Activated CD8-positive, alpha-beta memory T cell treated with anti-CD3 and anti-CD28 coated beads, Interleukin-2, amount 50 U/mL, for 4 hours (primary cell): ENCODE measurements at places on chromosomes 3 and 15.

GRCh38 chr3:3023111-3023745, 86.9 kb downstream of the IL5RA start:
- DNase-seq, result no peak

DNA sequence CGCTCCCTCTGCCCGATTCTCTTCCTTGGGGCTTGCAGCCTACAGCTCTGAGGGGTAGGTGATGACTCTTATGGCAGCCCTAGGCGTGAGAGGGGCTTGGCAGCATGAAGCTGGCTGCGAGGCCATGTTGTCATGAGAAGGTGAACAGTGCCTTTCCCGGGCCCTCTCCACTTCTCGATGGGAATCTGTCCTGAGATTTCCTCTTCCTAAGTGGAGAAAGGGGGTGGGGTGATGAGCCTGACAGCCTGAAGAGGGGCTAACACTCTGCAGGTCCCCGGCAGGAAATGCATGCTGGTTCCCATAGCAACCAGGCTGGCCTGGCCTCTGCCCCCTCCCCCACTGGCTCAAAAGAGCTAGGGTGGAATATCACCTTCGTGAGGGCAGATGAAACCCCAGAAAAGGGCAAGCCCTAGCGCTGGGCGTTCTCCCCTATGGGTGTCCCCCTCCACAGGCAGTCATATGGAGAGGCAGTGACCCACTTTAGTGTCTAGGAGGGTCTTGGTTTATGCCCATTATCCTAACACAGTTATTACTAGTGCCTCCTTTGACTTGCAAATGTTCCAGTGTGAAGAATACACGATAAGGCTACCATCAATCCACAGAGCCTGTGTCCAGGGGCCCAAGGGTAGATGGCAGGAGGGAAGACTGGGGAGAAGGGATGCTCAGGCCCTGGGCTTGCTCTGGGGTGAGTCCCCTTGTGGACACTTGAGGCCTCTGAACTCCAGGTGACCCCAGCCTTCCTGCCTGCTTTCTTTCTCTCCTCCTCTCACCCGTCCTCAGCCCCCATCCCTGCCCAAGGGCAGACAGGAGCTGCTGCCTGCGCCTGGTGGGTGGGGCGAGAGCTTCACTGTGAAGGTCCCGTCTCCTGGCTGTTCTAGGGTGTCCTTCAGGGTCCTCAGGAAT, 13.2 kb downstream of the EPHB3 start:
- no peak for DNase-seq

GRCh38 chr3:150179330-150179729, 208.6 kb upstream of the PFN2 start:
- no peak for DNase-seq

- DNase-seq, result no peak
These were observed 233.2 kb upstream of the CMC1 start for GRCh38 chr3:28008235-28008634.

DNA sequence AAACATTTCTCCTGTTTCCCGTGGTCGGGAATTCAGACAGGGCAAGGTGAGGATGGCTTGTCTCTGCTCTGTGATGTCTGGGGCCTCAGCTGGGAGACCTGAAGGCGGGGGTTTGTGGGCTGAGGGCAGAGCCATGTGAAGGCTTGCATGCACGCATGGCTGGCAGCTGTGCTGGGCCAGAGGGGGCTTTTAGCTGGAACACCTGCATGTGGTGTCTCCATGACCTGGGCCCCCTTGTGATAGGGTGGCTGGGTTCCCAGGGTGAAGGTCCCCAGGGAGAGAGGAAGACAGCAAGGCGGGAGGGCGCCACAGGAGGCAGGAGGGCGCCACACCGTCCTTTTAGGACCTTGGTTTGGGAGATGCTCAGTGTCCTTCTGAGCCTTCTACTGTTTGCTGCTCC, 101.6 kb upstream of the PRR23E start:
- no peak for DNase-seq

DNA sequence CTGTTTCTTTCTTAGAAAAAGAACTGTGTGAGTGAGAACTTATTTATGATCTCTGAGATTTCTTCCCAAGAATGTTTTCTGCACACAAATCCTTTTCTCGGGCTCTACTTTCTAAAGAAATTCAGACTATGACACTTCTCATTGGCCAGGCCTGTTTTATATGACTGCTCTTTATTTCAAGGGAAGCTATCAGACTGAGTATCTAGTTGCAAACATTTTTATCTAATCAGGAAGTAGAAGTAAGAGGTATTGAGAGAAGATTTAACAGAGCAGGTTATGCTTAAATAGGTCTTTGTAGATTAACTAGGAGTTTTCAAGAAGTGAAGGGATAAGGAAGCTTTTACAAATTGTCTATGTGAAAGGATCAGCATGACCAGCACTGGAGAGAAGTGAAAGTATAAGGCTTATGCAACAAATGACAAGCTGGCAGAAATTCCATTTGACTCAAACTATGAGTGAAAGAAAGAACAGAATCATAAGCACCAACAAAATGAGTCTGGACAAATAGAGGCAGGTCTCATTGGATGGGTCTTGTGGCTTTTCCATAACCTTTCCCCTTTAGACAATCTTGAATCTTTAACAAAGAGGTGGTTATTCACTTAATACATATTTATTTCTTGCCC, 71.9 kb upstream of the CHL1 start:
- DNase-seq, result no peak

GRCh38 chr3:52452570-52453221, 1.1 kb downstream of the TNNC1 start:
- no peak for DNase-seq

- no peak for DNase-seq
These were observed 67.8 kb downstream of the BDH1 start for GRCh38 chr3:197487911-197488391.

GRCh38 chr3:13072600-13073325, 466 bp downstream of the IQSEC1 start:
- no peak for DNase-seq

DNA sequence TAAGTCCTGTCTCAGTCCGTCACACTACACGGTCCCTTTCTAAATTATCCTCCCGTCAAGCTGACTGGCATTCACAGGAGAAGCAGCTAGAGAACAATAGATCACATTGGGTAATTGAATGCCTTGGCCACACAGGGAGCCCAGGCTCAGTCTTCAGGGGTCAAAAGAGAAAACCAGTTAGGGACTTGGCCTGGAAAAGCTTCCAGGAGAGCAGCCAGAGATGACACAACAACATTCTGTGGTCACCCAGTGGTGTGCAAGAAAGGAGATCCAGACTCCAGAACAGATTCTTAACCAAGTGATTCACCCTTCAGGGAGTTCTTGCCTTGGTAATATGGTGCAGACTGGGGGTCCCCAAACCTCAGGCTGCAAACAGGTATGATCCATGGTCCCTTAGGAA, 15.9 kb downstream of the ARHGAP31 start:
- DNase-seq, result no peak

DNA sequence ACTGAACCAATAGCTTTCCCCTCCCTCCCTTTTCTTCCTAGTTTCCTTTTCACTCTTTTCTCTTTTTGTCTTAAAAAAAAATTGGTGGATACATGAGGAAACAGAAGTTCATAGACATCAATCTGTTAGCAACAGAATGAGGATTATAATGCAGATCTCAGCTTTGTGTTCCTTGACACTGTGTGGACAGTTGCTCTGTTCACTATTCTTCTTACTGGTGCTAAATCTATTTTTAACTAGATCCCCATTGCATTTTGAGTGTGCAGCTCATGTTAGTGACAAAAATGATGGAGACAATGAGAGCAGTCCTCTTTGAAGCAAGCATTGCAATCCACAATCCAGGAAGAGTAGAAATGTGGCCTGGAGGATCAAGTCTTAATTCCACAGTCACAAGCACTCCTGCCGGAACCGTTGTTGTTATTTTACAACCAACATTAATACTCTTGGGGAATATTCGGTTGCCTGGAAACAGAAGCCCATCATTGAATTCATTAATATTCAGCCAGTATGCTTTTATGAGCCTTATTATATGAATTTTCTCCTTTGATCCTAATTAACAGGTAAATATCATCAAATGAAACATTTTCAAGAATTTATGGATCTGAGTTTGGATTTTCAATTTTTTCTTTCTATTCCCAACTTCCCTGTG, 1016.8 kb downstream of the NTRK3 start:
- DNase-seq, result no peak

DNA sequence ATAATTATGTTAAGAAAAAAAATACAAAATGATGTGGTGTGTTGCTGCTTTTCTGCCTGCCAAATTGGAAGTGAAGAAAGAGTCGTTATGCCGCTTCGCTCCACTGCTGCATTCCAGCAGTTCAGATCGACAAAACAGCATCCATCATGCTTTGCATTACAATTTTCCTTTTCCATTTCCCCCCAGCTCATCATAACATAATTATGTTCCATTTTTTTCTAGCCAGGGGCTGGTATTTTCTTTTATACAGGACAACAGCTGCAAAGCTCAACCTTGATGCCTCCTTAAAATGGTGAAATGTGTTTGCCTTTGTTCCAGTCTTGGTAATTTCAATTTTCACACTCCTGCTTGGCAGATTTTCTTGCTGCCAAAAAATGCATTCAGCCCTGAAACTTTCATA, 44.9 kb upstream of the KBTBD12 start:
- no peak for DNase-seq

DNA sequence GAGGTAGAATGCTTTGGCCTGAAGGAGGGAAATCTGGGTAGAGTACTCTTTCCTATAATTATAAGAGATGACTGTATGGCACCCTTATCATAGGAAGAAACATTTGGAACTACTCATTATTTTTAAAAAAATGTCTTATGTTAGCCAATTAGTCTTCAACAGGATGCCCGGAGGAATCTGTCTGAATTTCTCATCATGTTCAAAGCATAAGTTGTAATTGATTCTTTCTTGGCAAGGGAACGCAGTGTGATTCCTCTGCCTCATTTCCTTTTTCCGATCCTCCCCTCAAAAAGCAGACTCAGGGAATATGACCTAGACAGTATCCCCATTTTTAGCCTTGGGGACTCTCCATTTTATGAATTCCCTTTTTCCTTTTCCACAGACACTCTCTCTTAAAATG, 165.1 kb downstream of the IL5RA start:
- DNase-seq, result no peak

DNA sequence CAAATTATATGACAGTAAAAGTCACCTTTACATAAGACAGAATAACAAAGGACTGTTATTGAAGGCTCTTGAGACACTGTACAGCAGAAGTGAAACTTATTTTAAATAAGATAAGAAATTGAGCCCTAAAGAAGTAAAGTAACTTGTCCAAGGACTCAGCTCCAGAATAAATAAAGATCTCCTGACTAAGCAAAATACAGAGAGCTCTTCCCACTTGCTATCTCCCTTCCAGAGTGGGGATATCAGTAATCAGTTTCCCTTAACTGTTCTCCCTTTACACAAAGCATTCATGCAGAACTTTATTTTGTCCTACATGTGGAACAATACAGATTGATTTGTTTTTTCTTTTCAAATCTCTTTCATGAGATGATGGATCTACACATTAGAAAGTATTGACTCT, 129.5 kb upstream of the BHLHE40 start:
- DNase-seq, result no peak

DNA sequence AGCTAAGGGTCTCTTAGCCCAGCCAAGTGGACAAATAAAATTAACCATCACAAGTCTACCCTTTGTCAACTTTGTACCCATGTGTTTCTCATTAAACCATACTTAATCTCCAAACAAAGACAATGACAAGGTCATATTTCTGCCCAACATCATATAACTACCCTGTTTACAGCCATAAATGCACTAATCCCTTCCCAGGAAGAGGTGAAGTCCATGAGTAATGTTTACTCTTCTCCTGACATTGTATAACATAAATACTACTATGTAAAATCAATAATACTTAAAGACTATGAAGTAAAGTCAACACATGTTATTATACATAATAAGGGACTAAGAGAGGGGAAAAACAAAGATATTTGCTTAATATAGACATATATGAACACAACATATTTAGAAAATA, 38.5 kb upstream of the FAN1 start:
- DNase-seq, result no peak

- no peak for DNase-seq
These were observed 194.7 kb upstream of the NANOGP8 start for GRCh38 chr15:35279811-35280210.

DNA sequence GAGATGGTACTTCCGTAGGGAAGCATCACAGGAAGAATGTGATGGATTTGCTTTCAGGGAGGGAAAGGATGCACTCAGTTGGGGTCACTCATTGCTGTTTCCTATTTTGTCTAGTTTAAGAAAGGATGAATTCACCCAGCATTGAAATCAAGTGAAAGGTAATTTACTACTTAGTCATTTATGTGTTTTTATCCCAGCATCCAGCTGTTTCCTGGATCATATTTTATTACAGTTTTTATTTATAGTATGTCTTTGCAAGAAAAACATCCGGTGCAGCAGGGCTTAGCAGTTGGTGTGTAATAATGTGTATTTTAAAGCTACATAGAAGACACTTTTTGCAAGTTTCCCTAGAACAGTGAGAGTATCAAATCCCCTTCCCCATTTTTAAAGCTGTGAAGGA, 37.4 kb upstream of the GOLGA8B start:
- no peak for DNase-seq

DNA sequence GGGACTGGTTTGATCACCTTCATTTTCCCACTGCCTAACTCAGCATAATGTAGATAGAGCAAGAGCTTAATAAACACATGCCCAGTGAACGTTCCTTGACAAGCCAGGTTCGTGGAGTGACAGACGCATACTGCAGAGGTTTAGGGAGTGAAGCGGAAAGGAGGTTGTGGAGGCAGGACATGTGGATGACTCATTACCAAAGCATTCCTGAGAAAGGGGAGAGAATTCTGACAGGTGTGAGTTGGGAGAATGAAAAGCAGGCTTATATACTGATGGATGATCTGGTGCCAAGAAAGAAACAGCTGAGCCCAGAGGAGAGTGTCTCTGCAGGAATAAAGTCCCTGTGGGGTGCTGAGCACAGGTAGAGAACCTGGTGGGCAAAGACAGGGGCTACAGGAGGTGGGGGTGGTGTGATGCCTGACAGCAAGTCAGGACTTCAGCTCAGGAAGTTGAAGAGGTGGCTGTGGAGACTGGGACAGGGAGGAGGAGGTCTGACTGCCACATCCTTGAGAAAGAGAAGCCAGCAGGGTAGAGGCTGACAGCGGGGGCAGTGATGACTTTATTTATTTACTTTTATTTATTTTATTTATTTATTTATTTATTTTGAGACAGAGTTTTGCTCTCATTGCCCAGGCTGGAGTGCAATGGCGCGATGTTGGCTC, 2.4 kb upstream of the RPL29 start:
- no peak for DNase-seq

DNA sequence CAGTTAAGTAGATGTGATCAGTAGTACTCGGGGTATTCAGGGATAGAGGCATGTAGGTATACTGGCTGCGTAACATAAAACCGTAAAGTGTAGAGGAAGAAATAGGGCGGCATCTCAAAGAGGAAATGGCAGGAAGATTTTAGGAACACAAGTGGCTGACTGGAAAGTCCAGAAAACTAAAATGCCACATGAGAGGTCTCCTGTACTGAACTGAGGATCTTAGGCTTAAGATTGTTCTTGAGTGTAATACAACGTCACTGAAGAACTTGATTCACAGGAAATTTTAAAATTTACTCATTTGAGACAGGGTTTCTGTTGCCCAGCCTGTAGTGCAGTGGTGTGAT, 2.3 kb upstream of the LMLN start:
- no peak for DNase-seq

- DNase-seq, result no peak
These were observed 159.7 kb upstream of the POU1F1 start for GRCh38 chr3:87435926-87436620.
